T47D (cell line): ENCODE measurements at places on chromosomes 7 and 10.
A peak's percentile ranks its signal among the peaks of the same experiment; 100 is the strongest.

DNA sequence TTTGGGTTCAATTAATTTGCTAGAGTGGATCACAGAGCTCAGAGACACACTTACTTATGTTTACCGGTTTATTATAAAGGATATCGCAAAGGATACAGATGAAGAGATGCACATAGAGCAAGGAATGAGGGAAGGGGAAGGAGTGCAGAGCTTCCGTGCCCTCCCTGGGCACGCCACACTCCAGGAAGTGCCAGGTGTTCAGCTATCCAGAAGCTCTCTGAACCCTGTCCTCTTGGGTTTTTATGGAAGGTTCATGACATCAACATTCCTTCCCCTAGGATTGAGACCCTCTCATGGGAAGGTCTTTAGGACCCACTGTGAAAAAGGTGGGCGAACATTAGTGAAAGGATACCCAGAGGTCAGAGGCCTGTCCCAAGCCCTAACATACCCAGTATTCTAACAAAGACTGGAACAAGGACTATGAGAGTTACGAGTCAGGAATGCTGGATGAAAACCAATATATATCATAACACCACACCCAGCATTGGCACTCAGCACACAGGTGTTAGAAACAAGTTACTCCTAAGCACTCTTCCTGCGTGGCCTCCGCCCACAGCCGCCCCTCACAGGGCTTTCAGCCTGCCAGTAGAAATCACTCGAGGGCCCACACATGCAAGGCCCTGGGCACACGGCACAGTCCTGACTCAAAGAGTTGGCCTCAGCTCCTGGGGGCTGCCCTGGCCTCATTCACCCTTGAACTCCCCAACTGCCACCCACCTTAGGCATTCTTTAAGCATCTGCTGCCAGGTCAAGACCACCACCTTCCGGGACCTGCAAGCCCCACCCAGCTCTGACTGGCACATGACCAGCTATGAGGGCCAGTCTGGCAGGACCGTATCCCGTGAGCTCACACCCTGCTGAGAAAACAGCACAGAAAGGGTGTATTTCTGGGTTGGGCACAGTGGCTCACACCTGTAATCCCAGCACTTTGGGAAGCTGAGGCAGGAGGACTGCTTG lies 5.6 kb upstream of the AIFM2 start:
- DNase-seq, result no peak

GRCh38 chr10:28676968-28677887 lies at the start of gene BAMBI:
TSS of gene BAMBI (plus strand) at chr10:28677521. CDS start at chr10:28677898, 377 bp downstream.
- DNase-seq, result peak; percentile 92

- no peak for DNase-seq
Observed at GRCh38 chr7:2445898-2446555, 30.2 kb downstream of the GRIFIN start.

DNA sequence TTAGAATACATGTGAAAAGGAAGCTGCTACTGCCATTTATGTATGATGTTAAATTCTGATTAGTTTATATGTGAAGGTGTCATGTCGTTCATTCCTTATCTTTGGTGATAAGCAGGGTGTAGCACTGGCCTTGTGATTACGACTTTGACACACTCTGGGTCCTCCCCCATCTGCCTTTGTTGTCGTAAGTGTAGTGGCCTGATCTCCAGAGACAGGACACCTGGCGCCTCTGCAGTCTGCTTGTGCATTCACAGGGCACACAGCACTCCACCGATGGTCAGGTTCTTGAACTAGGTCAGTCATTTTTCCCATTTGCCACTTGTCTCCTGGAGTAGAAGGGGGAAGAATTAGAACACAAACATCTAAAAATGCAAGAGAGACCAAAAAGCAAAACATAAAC lies 186.0 kb downstream of the PRKCQ start:
- peak; percentile 14 for DNase-seq

DNA sequence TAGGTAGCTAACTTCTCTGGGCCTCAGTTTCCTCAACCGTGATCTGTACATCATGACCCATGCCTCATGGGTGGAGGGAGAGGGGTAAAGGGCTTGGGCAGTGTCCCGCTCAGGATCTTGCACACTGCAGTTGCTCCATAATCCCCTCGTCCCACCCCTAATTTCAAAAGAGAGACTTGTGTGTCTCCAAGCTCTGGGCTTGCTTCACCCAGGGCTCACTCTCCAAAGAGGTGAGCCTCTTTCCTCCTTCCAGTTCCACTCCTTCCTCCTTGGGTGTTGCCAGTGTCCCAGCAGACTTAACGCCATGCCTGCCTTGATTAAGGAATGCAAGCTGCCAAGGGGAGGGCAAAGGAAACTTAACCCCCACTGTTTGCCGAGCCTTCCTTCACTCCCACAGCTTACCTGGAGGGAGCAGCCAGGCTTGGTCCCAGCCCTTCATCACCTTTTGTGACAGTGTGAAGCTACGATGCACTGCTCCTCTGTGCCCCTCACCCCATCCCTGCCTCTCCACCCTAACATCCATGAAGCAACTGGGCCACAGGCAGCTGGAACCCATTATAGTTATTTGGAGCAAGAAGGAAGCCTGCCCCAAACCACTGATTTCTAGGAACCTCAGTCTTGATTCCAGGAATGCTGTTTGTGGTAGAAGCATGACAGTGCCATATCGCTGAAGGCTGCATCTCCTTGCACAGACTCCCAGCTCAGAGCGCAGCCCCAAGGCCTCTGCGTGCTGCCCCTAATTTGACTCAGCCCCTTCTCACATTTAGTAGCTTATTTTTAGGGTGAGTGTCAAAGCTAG lies 363.3 kb downstream of the TNS3 start:
- DNase-seq, result no peak

DNA sequence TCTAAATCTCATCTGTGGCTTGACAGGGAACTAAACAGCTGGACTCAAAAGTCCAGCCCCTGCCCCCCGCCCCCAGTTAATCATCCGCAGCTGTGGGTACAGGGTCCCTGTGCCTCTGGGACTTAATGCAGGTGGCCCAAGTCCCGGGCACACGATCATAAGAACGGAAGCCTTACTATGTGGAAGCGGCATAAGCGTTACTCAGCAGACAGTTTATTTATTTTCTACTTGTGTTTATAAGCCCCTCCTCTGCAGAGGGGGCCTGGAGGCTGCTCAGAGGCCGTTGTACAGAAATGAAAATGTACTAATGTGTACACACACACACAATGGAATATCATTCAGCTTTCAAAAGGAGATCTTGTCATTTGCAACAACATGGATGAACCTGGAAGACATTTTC lies 158.0 kb upstream of the TNS3 start:
- DNase-seq, result no peak

GRCh38 chr7:95035295-95035694 lies 127.9 kb downstream of the PPP1R9A start:
- DNase-seq, result no peak

DNA sequence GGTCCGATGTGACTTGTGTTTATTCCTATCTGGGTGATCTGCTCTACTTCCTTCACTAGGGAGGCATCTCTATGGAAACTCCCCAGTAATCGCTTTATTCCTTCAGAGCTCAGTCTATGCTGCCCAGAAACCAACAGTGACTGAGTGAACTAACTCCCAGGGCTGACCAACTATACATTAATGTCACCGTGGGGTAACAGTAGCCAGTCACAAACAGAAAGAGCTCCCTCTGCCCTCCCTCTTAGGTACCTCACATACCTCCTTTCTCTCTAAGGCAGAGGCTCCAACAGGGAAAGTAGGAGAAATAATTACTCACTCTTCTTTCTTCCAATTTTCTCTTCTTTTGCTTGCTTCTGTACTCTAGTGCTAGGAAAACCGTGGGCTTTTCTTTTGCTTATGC lies 855.0 kb downstream of the REEP3 start:
- peak; percentile 60 for DNase-seq

DNA sequence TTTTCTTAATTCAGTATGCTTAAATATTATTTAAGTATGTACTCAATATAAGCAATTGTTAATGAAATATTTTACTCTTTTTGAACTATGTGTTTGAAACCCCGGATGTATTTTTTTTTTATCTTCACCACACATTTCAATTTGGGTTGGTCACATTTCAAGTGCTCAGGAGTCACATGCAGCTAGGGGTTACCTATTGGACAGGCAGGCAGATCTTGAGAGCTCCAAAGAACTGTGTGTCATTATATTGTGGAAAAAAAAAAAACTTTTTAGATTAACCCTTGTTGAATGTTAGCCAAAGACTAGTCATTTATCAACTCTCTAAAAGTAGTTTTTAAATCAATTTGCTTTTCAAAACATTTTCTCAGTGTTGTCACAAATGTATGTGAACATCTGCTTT lies 37.2 kb downstream of the IKZF1 start:
- DNase-seq, result no peak

GRCh38 chr7:7739204-7740036 lies 21.0 kb upstream of the RPA3 start:
- DNase-seq, result no peak

GRCh38 chr7:14233076-14233867 lies 243.8 kb upstream of the ETV1 start:
- DNase-seq, result no peak

DNA sequence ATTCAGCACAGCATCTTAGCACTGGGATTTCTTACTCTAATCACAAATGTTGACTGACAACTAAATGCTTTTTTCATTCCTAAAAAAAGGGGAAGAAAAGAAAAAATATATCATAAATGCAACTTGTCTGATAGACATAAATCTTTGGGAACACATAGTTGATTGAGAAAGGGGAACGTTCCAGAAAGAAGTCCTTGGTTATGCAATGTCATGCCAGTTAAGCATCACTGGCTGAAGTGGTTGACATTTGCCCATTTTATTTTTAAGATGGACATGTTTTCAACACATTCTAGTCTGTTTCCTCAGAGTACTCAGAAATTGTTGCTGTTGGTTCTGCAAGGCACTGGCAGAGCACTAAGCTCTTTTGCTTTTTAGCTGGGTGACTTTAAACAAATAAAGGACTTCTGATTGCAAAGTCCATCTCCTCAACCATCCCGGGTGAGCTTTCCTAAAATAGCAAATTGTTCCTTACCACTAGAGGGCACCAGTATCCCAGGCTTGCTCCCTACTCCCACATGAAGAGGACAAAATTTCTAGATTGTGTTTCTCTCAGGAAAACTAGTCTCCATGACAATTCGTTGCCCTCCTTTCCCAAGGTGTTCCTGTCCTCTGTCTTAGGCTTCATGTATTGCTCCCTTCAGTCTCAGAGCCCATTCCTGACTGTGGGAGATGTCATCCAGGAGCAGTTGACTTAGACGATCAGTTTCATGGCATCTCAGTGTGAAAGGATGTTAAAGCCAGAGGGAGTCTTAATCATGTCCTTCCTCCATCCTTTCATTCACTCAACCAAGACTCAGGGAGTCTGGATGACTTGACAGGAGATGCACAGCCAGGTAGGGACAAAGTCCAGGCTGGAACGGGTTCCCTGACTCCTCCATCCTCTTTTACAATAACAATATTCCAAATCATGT lies 23.9 kb downstream of the OPALIN start:
- DNase-seq, result peak; percentile 67

GRCh38 chr10:72219235-72219814 lies 3.2 kb upstream of the ASCC1 start:
- DNase-seq, result no peak

GRCh38 chr10:59176241-59177030 lies at the start of gene PHYHIPL:
TSS of gene PHYHIPL (plus strand) at chr10:59176643. CDS start at chr10:59176854, 211 bp downstream.
- DNase-seq, result no peak

DNA sequence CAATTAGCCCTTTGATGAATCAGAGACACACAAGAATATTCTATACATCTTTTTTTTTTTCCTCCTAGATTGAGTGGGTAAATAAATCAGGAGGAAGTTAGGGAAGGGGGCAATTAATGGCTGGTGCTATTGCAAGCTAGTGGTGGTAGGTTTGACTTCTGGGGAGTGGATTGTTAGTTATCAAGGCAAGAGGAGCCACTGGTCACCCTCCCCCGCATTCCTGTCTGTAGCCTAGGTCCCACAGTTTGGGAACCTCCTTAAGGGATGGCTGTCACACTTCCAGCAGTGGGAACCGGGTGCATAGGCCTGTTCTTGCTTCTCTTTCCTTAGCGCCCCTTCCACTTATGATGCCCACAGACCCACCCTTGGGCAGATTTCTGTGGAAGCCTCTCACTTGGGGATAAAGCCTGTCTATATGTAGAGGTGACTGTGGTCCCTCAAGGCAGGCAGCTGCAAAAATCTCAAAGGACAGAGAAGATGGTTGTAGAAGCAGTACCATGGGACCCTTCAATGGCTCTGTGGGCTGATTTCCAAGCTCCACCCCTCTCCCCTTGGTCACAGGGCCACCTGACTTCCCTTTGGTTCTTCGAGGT lies 2.3 kb upstream of the ADCK2 start:
- no peak for DNase-seq

GRCh38 chr7:140928491-140929309 lies 4.0 kb upstream of the BRAF start:
- no peak for DNase-seq

GRCh38 chr7:19491821-19492452 lies 216.9 kb downstream of the POLR1F start:
- DNase-seq, result peak; percentile 8

GRCh38 chr10:76329891-76330575 lies 898.6 kb downstream of the LRMDA start:
- DNase-seq, result no peak

DNA sequence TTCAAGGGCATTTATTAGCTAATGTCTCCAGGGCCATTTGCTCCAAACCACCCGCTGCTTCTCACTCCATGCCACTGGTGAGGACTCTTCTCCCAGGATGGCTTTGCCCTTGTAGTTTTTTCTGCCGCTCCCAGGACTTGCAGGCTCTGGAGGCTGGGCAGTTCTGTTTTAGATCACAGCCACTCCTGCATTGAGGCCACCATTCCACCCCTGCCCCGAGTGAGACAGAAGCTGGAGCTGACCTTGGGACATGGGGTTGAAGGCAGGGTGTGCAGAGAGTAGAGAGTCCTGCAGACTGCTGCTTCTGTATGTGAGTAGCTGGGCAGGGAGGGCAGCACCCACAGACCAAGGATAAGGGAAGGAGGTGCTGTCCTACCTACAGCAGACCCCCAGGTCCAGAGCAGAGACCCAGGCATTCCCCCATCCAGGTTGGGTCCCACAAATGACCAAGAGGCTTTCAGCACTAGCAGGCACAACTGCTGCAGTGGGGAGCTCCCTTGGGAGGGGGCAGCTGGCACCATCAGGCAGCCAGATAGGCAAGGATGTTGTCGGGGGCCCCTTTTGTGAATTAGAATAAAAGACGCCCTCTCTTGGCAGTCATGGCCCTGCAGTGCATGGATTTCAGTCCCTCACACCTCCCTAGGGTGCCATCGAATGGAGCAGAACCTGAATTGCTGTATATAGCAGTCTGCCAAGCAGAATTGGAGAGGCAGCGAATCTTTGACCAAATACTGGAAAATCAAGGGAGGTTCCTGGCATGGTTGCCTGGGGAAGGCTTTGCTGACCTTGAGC lies 22.7 kb upstream of the ADCYAP1R1 start:
- DNase-seq, result no peak

GRCh38 chr10:62805231-62806099 lies 945 bp downstream of the ADO start:
- DNase-seq, result no peak

GRCh38 chr10:99364125-99364524 lies 35.0 kb downstream of the CNNM1 start:
- no peak for DNase-seq

DNA sequence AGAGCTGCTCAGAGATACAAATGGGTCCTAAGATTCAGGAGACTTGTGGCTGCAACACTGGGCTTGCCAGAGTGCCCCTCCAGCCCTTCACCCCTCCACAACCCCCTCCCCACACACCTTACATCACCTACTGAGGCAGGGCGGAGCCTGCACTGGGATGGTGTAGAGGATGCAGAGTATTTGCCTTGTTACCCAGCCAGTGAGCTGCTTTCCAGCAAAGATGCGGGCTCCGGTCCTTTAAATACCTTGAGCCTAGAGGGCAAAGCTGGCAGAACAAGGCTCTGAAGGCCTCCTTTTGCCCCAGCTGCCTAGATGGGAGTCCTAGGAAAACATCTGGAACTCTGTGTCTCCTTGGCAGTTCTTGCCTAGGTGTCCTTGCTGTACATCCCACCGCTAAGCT lies 34.6 kb downstream of the KAZALD1 start:
- no peak for DNase-seq

GRCh38 chr7:99369767-99370391 lies 4.7 kb upstream of the ARPC1B start:
- no peak for DNase-seq
